ENCODE measurements at places on chromosomes 7 and 10.

GRCh38 chr7:150668472-150668911, 17.0 kb upstream of the GIMAP2 start:
- DNase-seq: no peak

DNA sequence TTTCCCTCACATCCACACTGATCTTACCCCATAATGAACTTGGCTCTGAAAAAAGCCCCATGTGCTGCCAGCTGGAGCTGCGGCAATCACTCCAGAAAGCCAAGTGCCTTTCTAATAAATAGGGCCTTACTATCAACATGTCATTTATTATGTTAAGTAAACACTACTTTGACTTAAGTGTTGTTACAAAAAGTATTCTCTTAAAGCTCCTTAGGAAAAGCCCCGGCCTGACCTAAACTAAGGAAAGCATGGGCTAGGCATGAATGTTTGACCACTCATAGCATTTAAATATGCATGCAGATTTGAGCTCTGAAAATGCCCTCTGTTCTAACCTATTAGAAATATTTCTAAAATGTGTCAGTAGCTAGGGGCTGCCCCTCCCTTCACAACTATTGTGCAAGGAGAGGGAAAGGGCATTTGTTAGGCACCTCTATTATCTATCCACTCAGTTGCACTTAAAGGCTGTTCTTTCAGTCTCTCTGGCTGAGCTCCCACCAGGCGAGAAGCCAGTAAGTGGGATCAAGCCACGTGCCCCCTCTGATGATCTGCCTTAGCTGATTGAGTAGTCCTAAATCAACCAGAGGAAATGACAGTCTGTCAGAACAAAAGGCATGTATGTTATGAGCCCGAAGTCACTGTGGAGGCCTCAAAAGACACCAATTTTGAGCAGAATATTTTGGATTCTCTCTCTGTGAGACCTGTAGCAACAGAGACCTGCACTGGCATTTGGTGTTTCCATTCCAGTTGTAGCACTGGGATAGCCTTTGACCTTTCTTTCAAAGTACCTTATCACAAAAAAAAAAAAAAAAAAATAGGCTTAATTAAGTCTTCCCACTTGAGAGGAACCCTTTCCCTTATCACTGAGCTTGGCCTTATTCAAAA, 77.1 kb downstream of the ITGB8 start:
- no peak for DNase-seq

GRCh38 chr10:5038733-5039132, 35.1 kb upstream of the AKR1C2 start:
- DNase-seq: no peak

DNA sequence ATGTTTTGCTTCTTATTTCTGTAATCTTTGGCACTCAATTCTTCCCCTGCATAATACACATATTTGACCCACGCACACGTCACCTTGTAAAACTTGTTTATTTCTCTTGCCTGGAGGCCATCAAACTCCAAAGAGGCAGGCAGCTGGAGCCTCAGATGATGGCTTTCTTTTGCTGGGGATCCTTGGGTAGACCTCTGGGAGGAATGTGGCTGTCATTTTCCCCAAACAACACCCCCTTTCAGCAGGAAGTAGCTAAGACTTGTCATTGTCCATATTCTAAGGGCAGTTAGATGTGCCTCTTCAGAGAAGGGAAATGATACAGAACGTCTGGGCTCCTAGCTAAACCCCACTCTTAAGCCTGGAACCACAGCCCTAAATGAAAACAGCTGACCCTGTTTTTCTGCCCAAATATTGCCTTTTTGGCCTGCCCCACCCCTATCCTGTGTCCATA, 111.3 kb downstream of the ITGB8 start:
- DNase-seq: no peak

DNA sequence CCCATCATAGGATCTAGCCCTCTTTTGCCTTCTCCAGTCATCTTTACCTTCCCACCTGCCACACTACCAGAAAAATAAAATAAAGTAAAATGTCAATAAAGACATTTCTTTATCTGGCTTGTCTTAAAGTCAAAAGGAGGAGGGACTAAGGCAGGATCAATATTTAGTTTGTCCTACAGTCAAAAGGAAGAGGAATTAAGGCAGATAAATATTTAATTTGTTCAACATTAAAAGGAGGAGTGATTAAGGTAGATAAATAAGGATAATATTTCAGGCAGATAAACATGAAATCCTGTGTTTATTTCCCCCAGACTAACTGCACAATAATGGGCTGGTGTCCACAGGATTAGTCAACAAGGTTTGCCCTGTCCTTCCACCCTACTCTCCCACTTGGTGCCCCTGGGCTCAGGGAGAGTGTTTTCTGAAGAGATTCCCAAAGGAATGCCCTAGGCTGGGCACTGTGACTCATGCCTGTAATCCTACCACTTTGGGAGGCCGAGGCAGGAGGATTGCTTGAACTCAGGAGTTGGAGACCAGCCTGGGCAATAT, 18.3 kb upstream of the MSMB start:
- DNase-seq: no peak

DNA sequence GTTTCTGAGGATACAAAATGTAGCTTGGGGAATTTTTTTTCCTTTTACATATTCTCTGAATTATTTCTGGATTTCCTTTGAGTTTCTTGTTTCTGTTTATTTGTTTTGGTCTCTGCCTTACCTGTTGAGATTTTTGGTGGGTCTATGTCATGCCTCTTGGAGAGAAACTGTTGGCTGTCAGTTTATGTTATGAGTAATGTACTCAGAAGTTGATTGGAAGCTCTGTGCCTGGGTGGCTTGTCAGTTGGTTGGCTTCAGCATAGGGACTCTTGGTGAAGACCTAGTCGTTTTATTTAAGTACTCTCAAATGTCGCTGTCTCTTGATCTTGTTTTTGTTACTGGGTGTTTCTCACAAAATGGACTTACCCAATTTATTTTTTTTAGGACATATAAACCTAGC, 132.4 kb downstream of the CDK14 start:
- DNase-seq: no peak

GRCh38 chr10:47027108-47027783, 116.0 kb downstream of the PTPN20 start:
- no peak for DNase-seq

GRCh38 chr10:1824928-1825327, 87.6 kb upstream of the ADARB2 start:
- no peak for DNase-seq

DNA sequence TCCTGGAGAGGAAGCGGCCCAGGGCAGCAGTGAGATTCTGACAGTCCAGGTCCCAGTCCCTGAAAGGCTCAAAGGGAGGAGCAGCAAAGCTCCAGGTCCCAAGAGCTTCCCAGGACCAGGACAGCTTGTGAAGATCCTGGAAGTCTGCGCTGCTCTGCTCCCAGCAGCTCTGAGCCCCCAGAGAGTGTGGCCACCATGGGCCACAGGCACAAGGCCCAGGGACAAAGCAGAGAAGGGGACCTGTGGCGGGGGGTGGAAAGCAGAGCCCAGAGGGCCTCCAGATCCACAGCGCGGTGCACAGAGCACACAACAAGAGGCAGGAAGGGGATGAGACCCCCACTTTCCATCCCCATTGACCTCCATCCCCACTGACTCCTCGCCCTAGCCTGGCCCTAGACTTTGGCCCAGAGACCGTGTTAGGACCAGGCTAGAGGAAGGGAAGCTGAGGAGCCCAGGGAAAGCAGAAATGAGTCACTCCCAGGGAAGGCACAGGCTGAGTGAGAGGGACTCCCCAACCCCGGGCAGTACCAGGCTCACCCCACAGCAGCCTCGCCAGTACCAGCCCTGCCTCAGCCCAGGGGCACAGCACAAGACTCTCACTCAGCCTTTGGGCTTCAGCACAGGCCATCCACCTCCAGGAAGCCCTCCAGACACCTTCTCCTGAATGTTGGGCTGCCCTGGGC, 75.5 kb downstream of the GRID1 start:
- DNase-seq: no peak

GRCh38 chr7:13489386-13489785, 500.1 kb downstream of the ETV1 start:
- no peak for DNase-seq

GRCh38 chr7:84083846-84084245, 110.7 kb downstream of the SEMA3A start:
- DNase-seq: no peak

- DNase-seq: no peak
These were observed 5.8 kb downstream of the DKK1 start for GRCh38 chr10:52319926-52320325.

- no peak for DNase-seq
These were observed 90.0 kb downstream of the GRK5 start for GRCh38 chr10:119297207-119297968.

DNA sequence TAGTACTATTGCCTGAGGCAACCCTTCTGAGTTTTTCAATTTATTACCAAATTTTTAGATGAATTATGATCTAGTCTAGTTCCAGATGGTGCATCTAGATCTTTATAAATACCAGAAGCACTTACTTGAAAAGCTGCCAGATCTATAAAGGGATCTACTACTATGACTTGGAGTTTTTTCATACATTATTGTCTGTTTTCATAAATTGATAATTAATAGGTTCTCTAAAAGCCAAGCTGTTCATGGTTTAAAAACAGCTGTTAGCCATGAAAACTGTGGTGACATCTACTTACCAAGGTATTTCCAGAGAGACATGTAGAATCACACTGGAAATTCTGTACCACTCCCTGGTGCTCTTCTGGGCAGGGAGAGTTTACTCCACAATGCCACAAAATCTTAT, 786.5 kb upstream of the C7orf33 start:
- DNase-seq: no peak

GRCh38 chr7:92973974-92974373, 137.6 kb upstream of the CDK6 start:
- no peak for DNase-seq

- no peak for DNase-seq
These were observed 162.9 kb upstream of the AOAH start for GRCh38 chr7:36887233-36887632.

DNA sequence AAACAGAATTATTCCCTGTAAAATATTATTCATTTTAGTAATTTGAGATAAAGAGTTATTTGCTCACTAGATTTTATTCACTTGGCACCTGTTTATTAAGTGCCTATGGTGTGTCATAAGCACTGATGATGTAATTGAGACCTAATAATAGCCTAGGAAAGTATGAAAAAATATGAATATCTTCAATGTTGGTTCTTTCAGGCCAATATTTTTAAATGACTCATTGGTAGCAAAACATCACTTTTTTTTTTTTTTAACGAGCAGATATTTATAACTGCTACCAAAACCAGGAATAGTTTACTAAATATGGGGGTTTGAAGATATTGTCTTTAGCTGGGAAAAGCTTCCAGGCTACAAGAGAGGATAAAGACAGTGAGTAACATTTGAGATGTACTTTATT, 228.0 kb downstream of the PRKG1 start:
- no peak for DNase-seq

GRCh38 chr10:8455181-8455580, 400.7 kb downstream of the GATA3 start:
- DNase-seq: no peak

GRCh38 chr7:157828190-157828589, 491.4 kb downstream of the DNAJB6 start:
- no peak for DNase-seq

- DNase-seq: no peak
These were observed 125.1 kb downstream of the CDH23 start for GRCh38 chr10:71521504-71522441.

DNA sequence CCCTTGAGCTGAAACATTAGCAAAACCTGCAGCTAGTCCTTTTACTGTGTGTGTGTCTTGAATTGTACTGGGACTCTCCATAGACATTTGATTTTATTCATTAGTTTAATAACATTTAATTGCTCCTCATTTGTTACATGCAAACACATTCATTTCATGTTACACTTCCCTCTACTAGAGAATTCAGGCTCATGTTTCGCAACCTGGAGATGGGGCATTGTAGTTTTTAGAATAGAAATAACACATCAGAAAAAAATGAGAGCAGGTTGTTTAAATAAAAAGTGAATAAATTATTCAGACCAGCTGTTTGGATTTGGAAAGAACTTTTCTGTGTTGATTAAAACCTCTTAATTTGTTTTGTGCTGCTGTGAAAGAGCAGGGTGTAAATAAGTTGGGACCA, 243.9 kb downstream of the ETV1 start:
- no peak for DNase-seq

- DNase-seq: no peak
These were observed 139.4 kb downstream of the MAD1L1 start for GRCh38 chr7:2093215-2093842.

GRCh38 chr7:26441611-26442277, 150.1 kb downstream of the SNX10 start:
- DNase-seq: no peak

GRCh38 chr10:103265717-103266329, 11.1 kb upstream of the INA start:
- no peak for DNase-seq

GRCh38 chr7:30476459-30477145, 2.0 kb downstream of the NOD1 start:
- DNase-seq: no peak

DNA sequence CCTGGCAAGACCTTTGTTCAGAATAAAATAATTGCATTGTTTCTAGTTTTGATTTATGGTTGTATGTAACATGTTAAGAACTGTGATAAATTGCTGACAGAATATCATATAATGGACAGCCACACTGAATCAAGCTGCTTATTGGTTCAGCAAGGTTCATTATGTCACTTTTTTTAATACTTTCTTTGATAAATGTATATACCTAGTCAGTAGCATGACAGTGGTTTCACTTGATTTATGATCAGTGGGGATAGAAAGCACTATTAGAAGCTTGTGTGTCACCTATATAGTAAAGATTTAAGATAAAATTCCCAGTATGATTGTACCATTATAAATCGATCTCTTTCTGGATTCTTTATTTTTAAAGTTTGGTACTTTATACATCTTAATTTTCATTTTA, 4.5 kb downstream of the BUB3 start:
- no peak for DNase-seq

DNA sequence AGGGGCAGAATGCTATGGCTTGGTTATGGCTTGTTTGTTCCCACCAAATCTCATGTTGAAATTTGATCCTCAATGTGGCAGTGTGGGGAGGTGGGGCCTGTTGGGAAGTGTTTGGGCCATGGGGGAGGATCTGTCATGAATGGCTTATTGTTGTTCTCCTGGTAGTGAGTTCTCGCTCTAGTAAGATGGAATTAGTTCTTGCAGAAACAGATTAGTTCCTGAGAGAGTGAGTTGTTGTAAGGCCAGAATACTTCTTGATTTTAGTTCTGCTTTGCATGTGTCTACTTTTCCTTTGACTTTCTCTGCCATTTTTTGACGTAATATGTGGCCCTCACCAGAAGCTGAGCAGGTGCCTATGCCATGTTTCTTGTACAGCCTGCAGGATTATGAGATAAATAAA, 188.2 kb downstream of the KIF20B start:
- DNase-seq: no peak

GRCh38 chr10:28711041-28711440, 33.7 kb downstream of the BAMBI start:
- DNase-seq: no peak

GRCh38 chr7:127678947-127679346, 27.0 kb downstream of the SND1 start:
- DNase-seq: no peak

GRCh38 chr7:158881731-158882130, 25.4 kb downstream of the DYNC2I1 start:
- DNase-seq: no peak

DNA sequence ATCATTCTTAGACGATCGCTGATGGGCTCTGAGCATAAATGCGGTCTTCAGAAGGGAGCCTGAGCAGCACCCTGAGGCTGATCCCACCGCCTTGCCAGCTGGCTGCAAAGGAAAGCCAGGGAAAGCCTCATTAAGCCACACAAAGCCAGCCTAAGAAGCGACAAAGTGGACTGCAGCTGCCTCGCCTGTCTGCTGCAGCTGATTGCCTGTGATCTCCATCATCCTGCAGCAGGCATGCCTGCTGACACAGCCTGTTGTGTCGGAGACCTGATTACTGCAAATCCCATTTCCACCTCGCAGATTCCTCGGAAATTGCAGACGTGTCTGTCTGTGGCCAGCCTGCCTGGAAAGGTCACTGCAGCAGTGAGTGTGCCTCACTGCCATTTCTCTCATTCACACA, 1087.0 kb upstream of the AUTS2 start:
- DNase-seq: no peak
